ENCODE measurements at places on chromosomes 1 and 21. TPM values are rescaled to one million over a fixed set of nuclear protein-coding genes. Genes with fewer than 3 reads are reported as not detected.

ASAP3 gene
- total RNA-seq: 23.9 TPM

LIN28A gene
- not detected for total RNA-seq

FAM167B gene
- 2.6 TPM for total RNA-seq

TRABD2B gene
- 0.35 TPM for total RNA-seq

A3GALT2 gene
- total RNA-seq: 0.25 TPM

CELA2B gene
- total RNA-seq: not detected

TAS1R1 gene
- total RNA-seq: not detected

GRCh38 chr1:174297351-174297750 is 138.0 kb downstream of the RABGAP1L start:
- no peak overlapping the region for H3K4me3 ChIP-seq
- H3K27me3 ChIP-seq: no peaks in the 10 kb centered on the region
- no peak for DNase-seq
- H3K36me3 ChIP-seq: no peaks in the 10 kb centered on the region
- H3K27ac ChIP-seq: no peak overlapping the region

DNA sequence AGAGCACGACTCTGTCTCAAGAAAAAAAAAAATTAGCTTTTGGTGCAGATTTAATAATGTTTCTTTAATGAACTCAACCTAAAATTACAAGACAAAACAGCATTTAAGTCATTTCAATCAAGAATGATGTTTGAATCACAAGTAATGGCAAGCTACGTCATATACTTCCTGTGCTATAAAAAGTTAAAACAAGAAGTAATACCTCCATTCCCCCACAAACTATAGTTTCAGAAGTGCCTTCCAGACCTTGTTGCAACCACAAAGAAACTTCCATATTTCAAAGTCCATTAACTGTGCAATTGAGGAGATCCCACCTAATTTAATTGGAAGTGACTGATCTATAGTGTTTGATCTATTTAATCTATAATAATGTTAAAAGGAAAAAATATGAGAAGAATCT is 15.1 kb downstream of the NRDC start:
- H3K4me3 ChIP-seq: no peak overlapping the region
- H3K36me3 ChIP-seq: no peaks in the 10 kb centered on the region
- H3K4me1 ChIP-seq: no peaks in the 10 kb centered on the region
- H3K27me3 ChIP-seq: no peaks in the 10 kb centered on the region
- DNase-seq: no peak

GRCh38 chr1:214102907-214103306 is 115.1 kb downstream of the PROX1 start:
- no peaks in the 10 kb centered on the region for H3K27me3 ChIP-seq
- DNase-seq: no peak
- H3K4me3 ChIP-seq: no peak overlapping the region
- no peaks in the 10 kb centered on the region for H3K36me3 ChIP-seq
- H3K27ac ChIP-seq: no peak overlapping the region

- no peak overlapping the region for H3K27ac ChIP-seq
- no peaks in the 10 kb centered on the region for H3K27me3 ChIP-seq
- H3K4me1 ChIP-seq: no peaks in the 10 kb centered on the region
- no peak overlapping the region for H3K4me3 ChIP-seq
Measured at GRCh38 chr1:87638636-87639035, 310.0 kb downstream of the LMO4 start.

DNA sequence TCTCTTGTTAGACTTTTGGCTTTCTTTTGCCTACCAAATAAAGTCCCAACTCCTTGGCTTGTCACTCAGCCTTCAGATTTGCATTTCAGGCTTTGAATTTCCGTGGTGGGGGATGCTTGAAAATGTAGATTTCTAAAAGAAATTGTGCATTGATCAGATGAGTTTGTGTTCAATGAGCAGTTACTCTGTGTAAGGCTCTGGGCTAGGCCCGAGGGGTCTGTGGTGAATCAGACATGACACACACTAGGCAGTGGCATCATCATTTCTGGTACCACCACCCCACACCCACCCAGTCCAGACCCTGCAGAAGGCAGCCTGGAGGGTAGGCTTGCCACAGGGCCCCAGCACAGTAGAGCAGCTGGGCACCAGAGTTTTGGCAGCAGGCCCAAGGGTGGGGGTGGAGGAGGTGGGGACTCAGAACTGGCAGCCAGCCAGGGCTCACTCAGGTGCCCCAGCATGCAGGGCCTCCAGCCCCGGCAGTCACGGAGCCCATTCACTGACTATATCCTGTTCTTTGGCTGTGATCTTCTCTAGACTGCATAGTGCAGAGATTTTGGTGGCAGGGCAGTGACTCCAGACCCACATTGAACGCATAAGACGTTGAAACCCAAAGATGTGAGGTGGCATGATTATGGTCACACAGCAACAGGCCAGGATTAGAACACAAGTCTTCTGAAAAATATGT is 97.2 kb upstream of the ARTN start:
- peak; percentile 62 for DNase-seq
- peaks cover 15% of the 10 kb centered on the region for H3K4me1 ChIP-seq
- no peak overlapping the region for H3K4me3 ChIP-seq
- H3K27me3 ChIP-seq: no peaks in the 10 kb centered on the region

DNA sequence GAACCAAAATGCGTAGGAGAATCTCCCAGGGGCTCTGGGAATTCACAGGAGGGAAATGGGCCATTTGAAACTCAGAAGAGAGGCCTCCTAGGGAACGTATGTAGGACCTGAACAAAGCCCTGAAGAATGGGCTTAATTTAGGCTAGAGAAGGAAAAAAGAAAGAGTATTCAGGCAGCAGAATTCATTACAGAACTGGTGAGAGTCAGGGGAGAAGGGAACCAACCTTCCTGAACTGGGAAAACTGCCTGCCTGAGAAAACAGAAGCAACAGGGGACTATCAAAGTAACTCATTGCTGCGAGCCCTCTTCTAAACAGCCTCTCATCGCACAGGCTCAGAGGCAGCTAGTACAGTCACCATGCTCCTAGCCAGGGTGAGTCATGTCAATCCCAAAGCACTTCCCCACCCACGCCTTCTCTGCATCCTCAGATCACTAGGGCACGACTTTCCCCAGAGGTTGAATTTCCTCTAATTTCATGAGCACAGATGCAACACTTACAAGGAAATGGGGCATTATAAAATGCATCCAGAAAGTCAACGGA is 98.1 kb downstream of the ADSS2 start:
- peak; percentile 38 for DNase-seq
- no peaks in the 10 kb centered on the region for H3K36me3 ChIP-seq
- no peaks in the 10 kb centered on the region for H3K27me3 ChIP-seq
- no peak overlapping the region for H3K27ac ChIP-seq
- H3K4me3 ChIP-seq: no peak overlapping the region

DNA sequence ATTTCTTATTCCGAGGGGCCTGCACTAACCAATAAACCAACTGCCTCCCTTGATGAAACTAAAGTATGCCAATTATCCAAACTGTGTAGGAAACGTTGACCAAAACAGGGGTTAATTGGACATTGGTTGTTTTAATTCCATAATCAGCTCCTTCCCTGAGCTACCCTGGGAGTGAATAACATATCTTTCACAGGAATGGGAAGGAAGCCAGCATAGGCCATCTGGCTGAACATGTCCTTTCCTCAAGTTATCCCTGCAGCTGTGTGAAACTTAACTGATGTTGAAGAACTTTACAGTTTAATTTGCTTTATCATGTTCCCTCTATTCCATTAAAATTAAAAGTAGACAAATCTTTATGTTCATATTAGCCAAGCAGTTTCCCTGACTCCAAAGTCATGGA is 75.4 kb downstream of the NRIP1 start:
- H3K27ac ChIP-seq: no peak overlapping the region
- peaks cover 20% of the 10 kb centered on the region for H3K4me1 ChIP-seq
- peaks cover 11% of the 10 kb centered on the region for H3K36me3 ChIP-seq
- no peak overlapping the region for H3K4me3 ChIP-seq

DNA sequence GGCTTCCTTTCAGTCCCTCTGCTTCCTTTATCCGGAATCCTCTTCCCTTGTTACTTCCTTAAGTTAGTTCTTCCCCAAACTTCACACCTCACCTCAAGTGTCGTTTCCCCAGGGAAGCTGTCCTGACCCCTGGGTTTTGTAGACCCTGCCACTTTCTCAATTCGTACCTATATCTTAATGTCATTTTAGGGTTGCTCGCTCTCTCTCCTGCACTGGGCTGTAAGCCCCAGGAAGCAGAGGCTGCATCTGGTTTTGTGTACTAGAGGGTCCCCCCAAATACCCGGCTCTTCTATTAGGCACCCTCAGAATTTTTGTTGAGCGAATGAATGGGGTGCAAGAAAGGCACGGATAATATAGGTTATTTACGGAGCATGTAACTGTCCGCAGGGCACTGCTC is 603 bp upstream of the OPRD1 start:
- H3K27ac ChIP-seq: no peak overlapping the region
- DNase-seq: no peak
- no peaks in the 10 kb centered on the region for H3K4me1 ChIP-seq

Measured in heart right ventricle (tissue), 16 donors.